ENCODE measurements at places on chromosomes 12 and 14.

DNA sequence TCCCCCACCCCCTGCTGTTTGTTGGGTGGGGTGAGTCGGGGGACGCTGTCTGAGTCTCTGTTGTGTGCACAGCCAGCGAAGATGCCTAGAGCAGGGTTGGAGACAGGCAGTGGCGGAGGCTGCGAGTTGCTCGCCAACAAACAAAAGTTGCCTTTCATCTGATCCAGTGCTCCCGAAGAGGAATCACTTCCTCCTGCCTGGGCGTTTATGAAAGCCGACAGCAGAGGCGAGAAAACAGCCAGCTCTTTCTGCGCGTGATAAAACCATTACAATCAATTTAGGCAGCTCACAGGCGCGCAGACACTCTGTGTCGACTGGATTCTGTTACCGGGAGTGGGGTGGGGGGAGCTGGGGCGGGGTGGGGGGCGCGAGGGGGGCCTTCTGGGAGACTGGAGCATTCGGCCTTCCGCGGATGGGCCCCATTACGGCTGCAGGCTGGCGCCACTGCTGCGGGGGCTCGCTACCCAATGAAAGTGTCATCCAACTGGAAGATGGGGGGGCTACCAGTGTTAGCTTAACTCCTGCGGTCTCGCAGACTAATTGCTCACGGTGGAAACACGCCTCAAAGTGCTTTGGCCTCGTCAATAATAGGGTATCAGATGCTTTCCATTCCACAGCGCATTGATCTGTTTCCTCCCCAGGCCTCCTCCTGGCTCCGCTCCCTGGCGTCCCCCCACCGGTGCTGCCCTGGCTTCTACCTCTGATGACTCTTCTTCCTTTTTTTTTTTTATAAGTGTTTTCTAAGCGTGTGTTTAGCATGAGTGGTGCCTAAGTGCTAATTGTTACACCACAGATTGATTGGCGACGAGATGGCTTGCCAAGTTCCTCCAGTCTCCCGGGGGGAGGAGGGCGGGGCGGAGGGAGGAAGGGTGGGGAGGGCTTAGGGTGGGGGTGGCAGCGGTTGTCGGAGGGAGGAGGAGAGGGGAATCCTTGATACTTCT lies 678.4 kb downstream of the MED13L start:
- no peak for DNase-seq

DNA sequence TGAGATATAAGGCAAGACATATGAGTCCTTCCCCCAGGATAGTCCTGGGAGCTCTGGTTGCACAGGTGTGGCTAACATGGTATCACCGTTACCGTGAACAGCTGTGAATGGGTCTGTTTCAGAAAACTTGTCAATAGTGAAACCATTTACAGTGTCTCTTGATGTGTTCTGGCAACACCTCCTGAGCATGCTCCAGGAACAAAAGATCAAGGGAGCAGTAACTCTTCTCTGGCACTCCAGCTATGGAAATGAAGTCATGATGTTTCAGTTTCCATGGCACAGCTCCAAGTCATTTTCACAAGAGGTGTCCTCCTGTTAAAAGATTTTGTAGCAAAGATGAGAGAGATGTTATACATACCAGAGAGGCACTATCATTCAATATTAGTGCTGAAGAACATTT lies 253.7 kb downstream of the SNAPC1 start:
- no peak for DNase-seq

DNA sequence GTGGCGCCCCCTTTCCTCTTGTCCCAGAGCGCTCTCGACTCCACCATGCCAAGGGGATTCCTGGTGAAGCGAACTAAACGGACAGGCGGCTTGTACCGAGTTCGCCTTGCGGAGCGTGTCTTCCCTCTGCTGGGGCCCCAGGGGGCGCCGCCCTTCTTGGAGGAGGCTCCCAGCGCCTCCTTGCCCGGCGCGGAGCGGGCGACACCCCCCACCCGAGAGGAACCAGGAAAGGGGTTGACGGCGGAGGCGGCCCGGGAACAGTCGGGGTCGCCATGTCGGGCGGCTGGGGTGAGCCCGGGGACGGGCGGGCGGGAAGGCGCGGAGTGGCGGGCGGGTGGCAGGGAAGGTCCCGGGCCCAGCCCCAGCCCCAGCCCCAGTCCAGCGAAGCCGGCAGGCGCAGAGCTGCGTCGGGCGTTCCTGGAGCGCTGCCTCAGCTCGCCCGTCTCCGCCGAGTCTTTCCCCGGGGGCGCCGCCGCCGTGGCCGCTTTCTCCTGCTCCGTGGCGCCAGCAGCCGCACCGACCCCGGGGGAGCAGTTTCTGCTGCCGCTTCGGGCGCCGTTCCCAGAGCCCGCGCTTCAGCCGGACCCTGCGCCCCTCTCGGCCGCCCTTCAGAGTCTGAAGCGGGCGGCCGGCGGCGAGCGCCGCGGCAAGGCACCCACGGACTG lies 376 bp downstream of the INSM2 start:
- peak; percentile 29 for DNase-seq

- peak; percentile 22 for DNase-seq
These were observed 27.1 kb upstream of the PLD4 start for GRCh38 chr14:104897330-104898194.

Measured in GM20000 (cell line).